ENCODE measurements at places on chromosomes 4 and X.

DNA sequence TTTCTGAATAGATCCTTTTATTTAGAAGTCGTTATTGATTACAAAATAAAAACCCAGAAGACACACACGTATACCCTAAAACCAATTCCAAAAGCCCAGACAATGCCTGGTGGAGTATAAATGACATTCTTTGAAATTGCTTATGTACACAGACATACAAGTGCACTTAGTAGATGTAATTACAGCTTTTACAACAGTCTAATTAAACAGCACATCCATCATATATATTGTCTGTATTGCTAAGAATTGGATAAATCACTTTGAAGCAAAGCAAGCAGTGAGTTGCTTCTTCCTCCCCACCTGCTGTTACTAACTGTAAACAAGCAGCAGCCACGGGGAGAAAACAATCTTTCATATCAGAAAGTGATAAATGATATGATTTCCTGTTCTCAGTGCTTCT, 645.7 kb downstream of the TLL1 start:
- no peak for DNase-seq

DNA sequence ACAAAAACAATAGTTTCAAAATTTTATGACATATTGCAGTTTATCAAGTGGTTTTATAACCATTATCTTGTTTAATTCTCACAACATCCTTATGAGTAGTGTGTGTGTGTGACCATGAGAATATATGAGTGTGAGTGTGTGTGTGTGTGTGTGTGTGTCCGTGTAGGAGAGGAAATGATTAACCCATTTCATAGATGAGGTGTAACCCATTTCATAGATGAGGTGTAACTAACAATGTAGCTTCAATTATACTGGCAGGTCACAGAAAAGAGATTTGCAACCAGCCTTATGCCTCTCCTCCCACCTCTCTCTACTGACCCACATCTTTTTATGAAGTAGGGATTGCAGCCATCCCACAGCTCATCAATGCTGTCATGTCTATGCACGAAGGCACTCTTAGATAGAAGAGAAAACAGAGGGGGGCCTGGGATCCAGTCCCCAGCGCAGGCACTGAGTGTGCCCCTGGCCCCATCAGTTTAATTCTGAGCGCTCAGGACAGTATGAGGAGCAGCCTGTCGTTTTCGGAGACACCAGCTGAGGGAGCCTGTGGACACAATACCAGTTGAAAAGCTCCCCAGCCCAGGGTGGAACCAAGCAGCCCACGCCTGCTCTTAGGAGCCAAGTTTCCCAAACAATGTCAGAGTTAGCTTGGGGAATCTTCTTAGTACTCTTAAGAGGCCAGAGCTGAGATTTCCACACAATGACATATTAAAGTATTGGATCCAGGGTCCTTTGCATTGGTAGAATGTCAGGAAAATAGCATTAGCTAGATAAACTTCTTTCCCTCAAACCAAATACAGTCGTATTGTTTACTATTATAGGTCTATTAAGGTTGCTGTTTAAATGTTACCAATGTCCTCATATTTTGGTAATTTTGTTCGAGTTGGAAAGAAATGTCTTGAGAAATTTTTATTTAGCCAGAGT, 88.6 kb downstream of the PALLD start:
- DNase-seq, result peak; percentile 26

GRCh38 chr4:5166377-5166776, 115.1 kb downstream of the STK32B start:
- no peak for DNase-seq

GRCh38 chr4:6848717-6849305, 60.8 kb upstream of the TBC1D14 start:
- DNase-seq, result no peak

GRCh38 chr4:164509951-164510350, 244.0 kb upstream of the SMIM31 start:
- no peak for DNase-seq

- no peak for DNase-seq
Measured at GRCh38 chr4:13833171-13833804, 205.8 kb upstream of the BOD1L1 start.

- no peak for DNase-seq
Measured at GRCh38 chrX:40945361-40945713, 139.9 kb upstream of the USP9X start.

- no peak for DNase-seq
Measured at GRCh38 chr4:133186845-133187244, 37.8 kb downstream of the PCDH10 start.
